Activated CD4-positive, alpha-beta T cell treated with anti-CD3 and anti-CD28 coated beads, Interleukin-2, amount 10 ng/mL, durations not matched to agents 7 days and 5 days (primary cell): ENCODE measurements at places on chromosomes 2 and 18.

GRCh38 chr2:46601328-46601963, 122.1 kb downstream of the TMEM247 start:
- DNase-seq: no peak

- no peak for DNase-seq
Measured at GRCh38 chr18:24043403-24043802, 28.8 kb downstream of the TTC39C start.

DNA sequence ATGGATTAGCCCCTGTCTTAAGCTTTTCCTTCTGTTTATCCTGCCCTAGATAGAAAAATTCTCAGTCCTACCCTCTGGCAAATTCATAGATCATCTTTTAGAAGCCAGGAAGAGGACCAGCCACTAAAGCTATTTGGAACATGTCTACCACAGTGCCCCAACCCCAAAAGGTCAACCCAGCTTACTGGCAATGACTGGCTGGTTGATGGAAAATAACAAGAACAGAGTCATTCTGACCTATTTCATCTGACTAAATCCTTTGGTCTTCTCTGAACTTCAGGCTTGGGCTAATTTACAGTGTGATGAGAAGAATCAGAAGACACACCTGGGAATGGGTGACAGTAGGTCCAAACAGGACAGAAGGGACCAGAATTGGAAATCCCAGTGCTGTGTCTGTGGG, 227.3 kb upstream of the CCDC68 start:
- DNase-seq: no peak

DNA sequence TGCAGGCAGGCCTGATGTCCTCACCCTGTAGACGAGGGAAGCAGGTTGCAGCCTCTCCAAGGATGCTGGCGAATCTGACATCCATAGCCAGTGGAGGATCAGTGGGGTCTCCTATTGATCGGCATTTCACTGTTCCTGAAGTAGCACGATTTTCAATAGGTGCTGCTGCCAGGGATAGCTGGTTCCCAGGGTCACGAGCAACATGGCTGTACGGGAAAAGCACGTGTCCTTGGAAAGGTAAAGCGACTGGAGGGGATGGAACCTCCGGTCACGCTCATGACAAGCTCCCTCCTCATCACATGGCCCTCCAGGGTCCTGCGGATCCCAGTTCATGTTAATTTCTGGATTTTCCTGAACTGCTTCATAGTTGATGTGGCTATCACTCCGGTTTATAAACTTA, 373.7 kb upstream of the SMIM21 start:
- no peak for DNase-seq

DNA sequence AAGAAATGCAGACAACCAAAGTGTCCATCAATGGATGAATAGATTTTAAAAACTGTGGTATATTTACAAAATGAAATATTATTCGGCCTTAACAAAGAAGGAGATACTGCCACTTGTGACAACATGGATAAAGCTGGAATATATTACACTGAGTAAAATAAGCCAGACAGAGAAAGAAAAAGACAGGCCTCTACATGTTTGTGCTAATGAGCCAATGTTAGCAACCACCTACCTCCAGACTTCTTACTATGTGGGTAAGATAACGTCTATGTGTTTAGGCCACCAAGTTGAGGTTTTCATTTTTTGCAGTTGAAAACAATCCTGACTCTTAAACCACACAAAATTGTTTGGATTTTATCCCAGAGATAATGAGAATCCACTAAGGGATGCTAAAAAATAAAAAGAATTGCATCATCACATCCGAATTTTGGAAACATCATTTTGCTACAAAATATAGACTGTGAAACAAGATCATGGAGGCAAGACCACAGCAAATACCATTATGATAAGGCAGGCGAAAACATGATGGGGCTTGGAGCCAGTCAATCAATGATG, 47.0 kb downstream of the EVA1A start:
- no peak for DNase-seq

- no peak for DNase-seq
Measured at GRCh38 chr2:46126571-46126970, 170.6 kb upstream of the EPAS1 start.

GRCh38 chr18:2410688-2411087, 160.6 kb downstream of the METTL4 start:
- no peak for DNase-seq

DNA sequence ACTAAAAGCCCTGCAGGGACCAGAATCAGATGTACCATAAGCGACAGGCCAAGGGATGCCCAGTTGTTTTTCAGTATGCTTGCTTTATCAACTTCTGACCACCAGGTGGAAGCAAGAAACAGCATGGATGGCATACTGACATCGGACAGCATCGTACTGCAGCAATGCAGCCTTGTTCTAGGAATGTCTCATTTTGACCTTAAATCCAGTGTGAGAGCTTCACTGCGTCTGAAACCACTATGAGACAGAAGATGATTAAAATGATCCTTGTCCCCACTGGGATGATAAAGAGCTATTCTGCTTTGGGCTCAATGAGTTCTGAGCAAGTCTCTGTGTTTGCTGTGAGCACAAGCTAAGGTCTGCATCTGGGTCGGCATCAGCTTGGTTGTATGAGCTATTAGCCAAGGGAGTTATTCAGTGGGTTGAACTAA, 54.3 kb downstream of the CDK15 start:
- peak; percentile 56 for DNase-seq
